Epithelial cell of proximal tubule (primary cell): ENCODE measurements at places on chromosomes 3 and 15.

DNA sequence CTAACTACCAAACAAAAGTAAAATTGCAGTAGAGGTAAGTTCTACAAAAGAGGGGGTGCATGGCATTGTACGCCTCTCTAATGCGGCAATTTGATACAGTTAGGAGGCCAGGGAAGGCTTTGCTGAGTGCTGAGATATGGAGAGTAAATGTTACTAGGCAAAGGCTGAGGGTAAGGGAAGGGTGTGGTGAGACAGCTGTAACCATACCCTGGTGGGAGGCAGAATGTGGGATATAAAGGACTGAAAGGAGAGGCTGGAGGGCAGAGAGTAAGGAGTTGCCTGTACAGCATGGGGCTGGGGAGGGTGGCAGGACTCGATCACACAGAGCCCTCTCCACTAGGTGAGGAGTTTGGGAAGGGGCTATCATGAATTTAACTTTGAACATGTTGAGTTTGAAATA, 106.3 kb downstream of the PDCD6IP start:
- no peak for DNase-seq

DNA sequence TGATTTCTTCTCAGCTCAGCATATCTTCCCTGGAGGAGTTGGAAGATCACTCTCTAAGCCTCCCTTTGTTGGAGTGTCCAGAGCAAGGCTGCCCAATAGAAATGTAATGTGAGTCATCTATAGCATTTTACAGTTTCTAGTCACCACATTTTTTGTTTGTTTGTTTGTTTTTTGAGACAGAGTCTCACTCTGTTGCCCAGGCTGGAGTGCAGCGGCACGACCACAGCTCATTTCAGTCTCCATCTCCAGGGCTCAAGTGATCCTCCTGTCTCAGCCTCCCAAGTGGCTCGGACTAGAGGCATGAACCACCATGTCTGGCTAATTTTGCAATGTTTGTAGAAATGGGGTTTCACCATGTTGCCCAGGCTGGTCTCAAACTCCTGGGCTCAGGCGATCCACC, 21.3 kb downstream of the KLHL6 start:
- peak; percentile 23 for DNase-seq

- DNase-seq: no peak
Measured at GRCh38 chr15:29345549-29346525, 76.2 kb upstream of the NSMCE3 start.

DNA sequence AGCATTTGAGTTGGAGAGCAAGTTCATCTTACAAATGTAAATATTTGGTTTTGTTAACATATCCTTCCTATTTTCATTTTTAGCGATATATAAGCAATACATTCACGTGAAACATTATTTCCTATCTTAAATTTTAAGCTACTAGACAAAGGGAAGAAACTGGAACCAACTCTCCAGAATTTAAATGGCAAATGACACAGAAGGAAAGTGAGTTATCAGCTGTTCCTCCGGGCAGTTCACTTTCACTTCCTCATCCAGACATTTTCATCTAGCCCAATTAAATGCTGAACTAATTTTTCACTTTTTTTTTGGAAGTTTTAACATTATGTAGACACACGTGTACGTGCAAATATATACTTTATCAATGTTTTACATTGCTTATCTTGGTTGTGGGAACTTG, 58.7 kb downstream of the MORC1 start:
- no peak for DNase-seq

DNA sequence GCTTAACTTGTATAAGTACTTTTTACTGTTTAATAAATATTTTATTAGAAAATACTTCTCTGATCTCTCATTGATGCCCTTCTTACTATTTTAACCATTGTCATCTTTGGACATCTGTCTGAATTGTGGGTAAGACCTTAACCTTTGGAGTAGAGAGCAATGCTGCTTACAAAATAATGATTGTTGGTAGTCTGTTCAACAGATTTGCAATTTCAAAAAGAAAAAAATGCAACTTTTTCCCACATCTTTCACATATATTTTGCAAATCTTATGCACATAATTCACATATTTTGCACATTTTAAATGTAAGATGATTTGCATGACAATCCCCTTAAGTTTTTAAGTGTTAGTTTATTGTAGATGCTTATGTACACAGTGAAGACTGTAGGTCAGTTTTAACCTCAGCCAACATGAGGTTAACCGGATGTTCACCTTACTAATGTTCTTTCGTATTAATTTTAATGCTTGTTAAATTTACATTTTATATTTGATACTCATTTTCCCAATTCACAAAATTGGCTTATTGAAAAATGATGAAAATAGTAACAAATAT, 16.7 kb downstream of the C3orf38 start:
- DNase-seq: no peak

DNA sequence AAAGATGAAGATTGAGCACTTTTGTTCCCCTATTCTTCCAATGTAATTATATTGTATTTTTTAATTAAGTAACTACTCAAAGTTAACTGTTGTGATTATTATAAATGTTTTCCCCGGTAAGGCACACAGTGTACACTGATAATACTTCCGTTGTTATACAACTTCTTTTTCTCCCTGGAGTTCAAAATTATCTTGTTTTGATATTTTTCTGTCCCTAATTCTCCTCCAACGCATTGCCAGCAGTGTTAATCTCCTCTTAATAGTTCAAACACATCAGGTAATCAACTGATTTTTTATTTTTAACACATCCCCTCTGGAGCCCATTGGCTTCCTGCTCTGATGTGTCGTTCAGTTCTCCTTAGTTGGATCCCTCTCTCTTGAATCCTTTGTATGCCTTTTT, 32.3 kb upstream of the MFSD1 start:
- no peak for DNase-seq

DNA sequence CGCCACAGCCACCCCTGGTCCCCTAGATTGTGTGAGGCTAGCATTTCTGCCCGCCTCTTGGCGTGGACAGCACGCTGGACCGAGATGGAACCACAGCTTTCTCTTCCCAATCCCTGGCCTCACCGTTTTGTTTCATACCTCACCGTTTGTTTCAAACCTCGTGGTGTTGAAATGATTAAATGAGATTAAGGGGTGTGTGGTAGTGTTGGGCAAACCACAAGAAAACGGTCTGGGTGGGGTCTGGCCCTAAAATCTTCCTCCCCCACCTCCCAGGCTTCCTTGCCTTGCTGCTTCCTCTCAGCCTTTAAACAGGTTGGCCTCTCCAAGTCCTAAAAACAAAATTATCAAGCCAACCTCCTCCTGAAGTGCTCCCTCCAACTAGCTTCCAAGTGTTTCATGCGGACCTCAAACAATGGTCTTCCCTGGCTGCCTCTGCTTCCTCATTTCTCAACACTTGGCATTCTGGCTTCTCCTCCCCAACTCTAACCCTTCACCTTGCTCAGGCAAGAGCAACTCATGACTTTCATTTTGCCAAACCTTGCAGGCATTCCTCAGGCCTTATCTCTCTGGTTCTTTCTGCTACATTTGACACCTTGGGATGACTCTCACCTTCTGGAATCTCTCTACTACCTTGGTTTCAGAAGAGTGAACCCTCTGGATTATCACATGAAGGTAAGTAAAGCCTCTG, 1.4 kb upstream of the ATP13A3 start:
- no peak for DNase-seq

GRCh38 chr3:135038186-135038585, 243.1 kb downstream of the EPHB1 start:
- DNase-seq: no peak

GRCh38 chr15:87387766-87388165, 868.8 kb downstream of the NTRK3 start:
- DNase-seq: no peak

- no peak for DNase-seq
Measured at GRCh38 chr3:137035631-137036030, 77.8 kb downstream of the IL20RB start.

GRCh38 chr15:31069360-31070000, 32.0 kb downstream of the TRPM1 start:
- no peak for DNase-seq

GRCh38 chr3:59069838-59070237, 20.0 kb upstream of the CFAP20DC start:
- DNase-seq: no peak

GRCh38 chr15:75200765-75201615, 692 bp upstream of the C15orf39 start:
- no peak for DNase-seq

DNA sequence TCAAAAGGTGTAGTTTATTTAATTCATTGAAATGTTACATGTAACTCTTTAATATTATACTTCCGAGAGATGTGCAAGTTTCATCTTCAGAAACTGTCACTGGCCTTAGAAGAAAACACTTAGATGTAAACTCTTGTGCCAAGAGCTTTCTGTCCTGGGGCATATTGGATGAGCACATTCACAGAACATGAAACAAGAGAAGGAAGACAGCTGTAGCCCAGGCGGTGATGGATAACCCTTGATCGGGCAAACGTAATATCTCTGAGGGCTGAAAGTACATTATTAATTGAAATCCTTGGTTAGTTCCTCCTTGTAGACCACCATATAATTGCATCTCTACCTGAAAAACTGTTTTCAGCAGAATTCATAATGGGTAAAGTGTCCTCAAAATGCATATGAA, 67.4 kb downstream of the MECOM start:
- DNase-seq: no peak

DNA sequence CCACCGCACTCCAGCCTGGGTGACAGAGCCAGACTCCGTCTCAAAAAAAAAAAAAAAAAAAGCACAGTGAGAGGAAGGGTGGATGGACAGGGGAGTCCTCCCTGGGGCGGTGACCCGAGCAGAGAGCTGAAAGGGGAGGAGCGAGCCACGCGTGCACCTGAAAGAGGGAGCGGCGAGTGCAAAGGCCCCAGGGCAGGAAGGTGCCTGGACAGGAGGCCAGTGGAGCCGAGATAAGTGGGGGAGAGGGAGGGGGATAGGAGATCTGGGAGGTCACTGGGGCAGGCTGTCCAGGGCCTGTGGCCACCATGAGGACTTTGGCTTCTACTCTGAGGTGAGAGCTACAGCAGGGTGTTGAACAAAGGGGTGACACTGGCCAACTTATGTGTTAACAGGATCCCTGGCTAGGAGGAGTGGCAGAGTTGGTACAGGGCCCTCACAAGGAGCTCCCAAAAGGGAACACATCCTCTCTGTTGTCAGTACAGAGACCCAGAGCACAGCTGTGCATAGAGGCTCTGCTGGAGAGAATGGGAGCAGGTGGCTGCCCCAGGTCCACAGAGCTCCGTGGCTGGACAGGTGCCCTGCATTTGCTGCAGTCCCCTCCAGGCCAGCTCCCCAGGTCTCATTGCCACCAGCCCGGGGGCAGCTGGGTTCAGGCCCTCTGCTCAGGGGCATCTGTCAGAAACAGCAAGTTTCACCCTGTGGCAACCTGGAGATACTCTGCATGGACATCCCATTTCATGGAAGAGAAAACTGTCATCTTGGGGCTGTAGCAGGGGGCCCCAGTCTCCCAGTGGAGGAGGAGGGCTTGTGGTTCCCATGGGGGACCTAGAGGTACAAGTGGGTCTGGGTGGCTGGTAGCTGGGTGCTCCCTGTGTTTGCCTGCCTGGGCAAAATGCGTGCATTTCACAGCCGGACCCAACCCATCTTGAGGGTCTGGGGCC, 28.5 kb downstream of the FBLN2 start:
- DNase-seq: no peak

DNA sequence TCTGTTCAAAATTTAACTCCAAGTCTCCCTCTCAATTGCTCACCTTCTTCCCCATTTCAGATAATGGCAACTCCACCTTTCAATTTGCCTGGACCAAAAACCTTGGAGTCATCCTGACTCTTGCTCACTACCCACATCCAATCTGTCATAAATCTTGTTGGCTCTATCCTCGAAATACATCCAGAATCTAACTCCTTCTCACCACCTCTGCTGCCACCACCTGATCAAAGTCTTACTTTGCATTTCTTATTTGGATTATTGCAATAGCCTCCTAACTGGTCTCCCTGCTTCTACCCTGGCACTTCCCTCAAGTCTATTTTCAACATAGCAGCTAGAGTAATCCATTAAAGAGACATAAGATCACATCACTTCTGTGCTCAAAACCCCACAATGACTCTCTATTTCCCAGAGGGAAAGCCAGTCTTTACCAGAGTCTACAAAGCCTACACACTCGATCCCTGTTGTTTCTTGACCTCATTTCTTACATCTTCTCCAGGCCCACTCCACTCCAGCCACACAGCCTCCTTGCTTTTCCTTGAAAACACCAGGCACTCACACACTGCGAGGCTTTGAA, 86.6 kb downstream of the GPR156 start:
- no peak for DNase-seq

DNA sequence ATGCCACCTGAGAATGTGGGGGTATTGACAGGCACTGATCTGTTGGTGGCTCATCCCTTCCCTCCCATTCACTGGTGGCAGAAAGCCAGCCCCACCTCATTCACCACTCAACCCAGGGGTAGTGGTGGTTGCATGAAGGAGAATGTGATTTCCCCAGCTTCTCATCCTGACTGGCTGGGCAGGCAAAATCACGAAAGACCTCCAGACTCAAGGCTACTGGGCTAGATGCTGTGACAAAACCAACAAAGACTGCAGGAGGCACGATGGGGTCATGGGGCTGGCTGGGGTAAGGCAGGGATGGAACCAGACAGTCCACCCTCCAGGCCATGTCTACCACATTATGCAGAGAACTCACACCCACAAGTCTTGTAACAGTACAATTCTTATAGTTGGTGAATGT, 33.9 kb downstream of the FSTL1 start:
- DNase-seq: no peak

GRCh38 chr3:32703491-32703972, 18.5 kb downstream of the CNOT10 start:
- DNase-seq: no peak

- DNase-seq: no peak
Measured at GRCh38 chr3:48546203-48546829, 10.3 kb downstream of the PFKFB4 start.

GRCh38 chr3:87508921-87509320, 232.5 kb upstream of the POU1F1 start:
- no peak for DNase-seq

DNA sequence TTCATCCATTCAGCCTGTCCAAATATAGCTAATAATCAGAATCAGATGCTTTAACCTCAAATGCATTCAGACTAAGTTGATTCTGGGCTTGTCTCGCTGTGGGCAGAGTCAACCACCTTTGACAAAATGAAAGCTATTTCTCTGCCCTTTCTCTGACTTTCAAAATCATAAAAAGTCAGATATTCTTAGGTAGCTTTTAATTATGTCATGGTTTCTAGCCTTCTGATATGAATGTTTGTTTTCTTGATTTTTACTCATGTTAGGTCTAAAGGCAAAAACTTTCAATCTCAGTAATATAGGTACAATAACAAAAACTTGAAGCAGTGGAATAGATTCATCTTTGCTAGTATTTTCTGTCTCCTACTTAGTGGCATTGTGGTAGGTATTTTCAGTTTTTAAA, 25.3 kb upstream of the C15orf61 start:
- no peak for DNase-seq

DNA sequence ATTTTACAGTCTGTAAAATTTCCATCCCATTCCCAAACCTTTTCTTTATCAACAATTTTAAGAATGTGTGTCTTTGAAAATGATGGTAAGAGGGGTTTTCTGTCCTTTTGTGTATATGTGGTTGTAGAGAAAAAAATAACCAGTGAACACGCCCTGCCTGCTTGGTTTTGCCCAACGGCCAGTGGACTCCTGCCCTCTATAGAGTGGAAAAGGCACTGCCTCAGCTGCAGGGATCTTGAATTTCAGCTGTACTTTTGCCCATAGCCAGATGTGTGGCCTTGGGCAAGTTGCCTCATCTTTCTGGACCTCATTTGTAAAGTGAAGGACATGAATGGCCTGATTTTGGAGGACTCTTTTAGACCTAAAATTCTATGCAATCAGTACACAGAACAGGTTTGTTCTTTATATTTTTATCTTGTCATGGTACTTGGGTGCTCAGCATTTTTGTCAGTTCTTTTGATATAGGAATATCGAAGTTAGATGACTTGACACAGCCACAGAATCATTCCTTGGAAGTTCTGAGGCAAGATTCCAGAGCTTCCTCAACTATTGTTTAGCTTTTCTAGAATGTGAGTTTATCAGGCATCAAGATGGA, 81.0 kb downstream of the CLDN11 start:
- DNase-seq: no peak
